Right hindlimb (tissue), 1 donor: ENCODE measurements at places on chromosomes 7 and 10.

GRCh38 chr7:30451539-30452279 lies 26.9 kb downstream of the NOD1 start:
- no peak for DNase-seq

GRCh38 chr7:140322759-140323158 lies 75.6 kb downstream of the SLC37A3 start:
- DNase-seq = no peak

- no peak for DNase-seq
Measured at GRCh38 chr7:101874028-101874427, 56.6 kb downstream of the CUX1 start.

- DNase-seq = no peak
Measured at GRCh38 chr10:12727832-12728215, 273.7 kb downstream of the CCDC3 start.

GRCh38 chr7:55245271-55245723 lies 119.8 kb upstream of the LANCL2 start:
- DNase-seq = no peak

DNA sequence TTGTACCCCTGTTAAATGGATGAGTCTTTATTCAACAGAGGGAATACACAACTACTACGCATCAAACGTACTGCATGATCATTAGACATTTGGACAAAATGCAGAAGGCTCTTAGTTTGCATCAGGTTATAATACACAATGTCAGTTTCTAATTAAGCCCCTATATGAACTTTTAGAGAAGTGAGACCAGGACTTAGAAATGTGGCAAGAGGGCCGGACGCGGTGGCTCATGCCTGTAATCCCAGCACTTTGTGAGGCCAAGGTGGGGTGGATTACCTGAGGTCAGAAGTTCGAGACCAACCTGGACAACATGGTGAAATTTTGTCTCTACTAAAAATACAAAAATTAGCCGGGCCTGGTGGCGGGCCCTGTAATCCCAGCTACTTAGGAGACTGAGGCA lies 76.3 kb upstream of the MGMT start:
- DNase-seq = no peak

- no peak for DNase-seq
Measured at GRCh38 chr10:58575491-58575890, 62.8 kb downstream of the BICC1 start.

DNA sequence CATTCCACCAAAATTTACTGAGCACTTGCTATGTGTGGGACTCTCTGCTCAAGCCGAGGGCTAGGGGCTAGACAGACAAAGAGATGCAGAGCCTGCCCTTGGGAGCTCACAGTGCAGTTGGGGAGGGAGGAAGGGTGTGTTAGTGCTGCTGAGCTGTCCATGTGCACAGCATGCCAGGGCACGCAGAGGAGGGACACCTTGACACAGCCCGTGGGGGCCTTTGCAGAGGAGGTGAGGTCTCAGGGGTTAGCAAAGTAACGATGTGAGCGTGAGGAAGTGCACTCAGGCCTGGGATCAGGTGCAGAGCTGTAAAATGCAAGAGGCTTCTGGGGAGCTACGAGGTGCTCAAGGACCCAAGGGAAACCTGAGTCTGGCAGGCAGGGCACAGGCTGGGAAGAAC lies 16.3 kb downstream of the PRKCQ start:
- DNase-seq = no peak

DNA sequence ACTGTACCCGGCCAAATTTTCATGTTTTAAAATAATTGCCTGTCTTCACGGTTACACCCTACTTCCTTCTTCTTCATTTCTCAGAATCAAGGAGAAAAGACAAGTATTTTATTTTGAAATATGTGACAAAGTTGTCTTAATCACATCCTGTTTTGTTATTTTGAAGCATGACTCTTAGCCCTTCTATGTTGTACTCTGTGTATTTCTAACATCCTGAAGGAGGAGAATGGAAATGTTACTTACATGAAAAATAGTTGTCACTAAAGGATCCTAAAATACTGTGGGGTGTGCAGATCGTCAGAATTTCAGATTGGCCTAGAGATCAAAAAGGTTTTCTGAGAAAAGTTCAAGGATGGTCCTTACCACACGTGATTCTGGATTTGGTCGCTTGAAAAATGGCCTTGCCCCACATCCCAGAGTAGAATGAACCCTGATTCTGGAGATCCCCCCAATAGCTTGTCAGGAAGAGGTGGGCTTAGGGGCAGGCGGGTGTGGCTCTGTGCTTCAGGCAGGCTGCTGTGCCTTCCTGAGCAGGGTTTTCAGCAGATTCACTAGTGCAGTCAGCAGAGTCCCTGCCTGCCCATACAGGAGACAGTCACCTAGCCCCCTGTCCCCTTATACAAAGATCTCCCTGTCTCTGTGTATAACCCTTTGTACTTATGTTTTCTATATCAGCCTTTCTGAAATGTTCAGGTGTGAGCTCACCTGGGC lies 8.6 kb downstream of the UPP1 start:
- DNase-seq = no peak

DNA sequence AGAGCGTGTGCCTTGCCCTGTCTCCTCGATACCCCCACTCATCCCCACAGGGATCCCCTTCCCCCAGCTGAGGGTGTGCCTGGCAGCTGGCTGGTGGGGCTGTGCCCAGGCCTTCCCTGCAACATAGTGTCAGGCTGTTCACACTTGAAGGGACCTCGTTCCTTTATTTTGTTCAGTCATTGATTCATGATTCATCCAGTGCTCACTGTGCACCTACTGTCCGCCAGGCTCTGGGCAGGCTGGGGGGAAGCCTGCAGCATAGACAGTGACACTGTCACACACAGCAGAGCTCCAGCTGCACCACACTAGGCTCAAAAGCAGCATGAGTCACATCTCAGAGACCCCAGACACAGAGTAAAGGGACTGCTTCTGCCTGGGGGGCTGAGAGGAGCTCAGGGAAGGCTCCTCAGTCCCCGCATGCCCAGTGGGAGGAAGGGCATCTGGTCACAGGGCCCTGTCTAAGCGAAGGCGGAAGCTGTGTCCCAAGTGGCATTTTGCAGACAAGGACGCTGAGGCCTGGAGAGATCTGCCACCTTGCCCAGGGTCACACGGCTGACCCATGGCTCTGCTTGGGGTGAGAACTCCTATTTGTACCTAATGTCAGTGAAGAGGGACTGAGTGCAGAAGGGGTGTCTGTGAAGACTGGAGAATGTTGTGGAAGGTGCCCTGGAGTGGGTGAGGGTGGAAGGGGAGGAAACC lies 27.9 kb downstream of the CDH23 start:
- DNase-seq = no peak

- DNase-seq = no peak
Measured at GRCh38 chr10:27600930-27601329, 96.8 kb downstream of the RAB18 start.

DNA sequence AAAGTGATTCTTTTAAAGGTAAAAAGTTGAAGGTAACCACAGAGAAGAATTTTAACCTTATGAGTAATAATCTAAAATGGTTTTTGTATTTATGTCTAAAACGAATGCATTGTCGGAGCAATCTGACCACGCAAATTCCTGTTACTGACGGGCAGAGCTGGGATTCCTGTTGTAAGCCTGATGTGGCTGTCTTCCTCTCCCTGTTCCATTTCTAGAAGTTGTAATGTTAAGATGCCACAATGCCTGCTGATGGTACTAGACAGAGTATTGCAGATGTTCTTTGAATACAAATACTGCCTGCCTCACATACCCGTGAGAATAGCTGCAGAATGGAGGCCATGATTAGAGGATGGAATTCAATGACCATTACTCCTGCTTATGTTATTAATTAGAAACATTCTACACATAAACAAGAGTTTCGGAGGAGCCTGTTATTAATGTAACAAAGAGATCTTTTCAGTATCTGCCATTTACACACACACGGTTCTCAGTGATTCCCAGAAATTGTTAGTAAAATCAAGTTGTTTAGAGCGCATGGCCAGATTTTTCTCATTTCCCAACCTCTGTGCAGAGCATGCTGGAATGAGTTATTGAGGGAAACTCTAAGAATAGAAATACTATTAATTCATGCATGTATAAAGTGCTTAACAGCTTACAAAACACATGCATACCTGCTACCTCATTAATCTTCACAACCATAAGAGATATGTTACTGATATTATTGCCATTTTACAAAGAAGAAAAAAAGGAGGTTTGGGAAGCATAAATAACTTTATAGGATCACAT lies 196.8 kb downstream of the PTN start:
- DNase-seq = no peak

DNA sequence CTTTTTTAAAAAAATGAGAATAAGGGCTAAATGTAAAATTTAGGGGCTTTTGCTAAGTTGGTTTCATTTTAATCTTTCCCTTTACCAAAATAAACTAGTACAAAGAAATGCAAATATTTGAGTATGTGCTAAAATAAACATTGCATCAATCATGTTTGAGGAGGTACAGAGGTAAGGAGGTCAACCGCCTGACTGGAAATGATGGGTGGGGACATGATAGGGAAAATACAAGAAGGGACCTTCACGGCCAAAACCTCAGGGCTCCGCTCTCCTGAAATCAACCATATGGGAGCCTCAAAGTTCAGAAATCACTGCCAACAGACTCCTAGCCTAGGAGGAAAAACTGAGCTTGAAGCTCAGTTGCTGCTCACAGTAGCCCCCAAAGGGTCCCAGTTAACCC lies 207.6 kb downstream of the AHR start:
- no peak for DNase-seq

- no peak for DNase-seq
Measured at GRCh38 chr7:42192066-42192465, 44.9 kb downstream of the GLI3 start.

- no peak for DNase-seq
Measured at GRCh38 chr7:109092268-109092667, 522.6 kb downstream of the DNAJB9 start.

GRCh38 chr7:128104108-128104742 lies 73.0 kb upstream of the LRRC4 start:
- peak; percentile 54 for DNase-seq

DNA sequence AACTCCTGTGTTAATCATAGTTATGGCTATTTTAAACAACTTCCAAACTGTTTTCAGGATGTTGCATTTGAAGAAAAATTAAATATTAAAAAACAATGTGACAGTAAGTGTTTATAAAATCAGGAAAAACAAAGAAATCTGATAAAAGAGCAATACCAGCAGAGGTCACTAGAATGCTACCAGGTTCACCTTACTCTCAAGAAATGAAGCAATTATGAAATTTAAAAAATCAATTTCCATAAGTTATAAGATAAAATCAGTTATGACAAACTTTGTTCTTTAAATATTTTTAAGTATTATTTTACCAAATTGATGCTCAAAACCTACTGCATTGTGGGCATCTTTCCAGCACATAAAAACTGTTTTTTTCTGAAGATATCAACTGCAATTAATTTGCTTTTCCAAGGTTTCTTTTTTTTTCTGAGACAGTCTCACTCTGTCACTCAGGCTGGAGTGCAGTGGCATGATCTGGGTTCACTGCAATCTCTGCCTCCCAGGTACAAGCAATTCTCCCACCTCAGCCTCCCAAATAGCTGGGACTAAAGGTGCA lies 50.7 kb upstream of the RHEB start:
- no peak for DNase-seq

DNA sequence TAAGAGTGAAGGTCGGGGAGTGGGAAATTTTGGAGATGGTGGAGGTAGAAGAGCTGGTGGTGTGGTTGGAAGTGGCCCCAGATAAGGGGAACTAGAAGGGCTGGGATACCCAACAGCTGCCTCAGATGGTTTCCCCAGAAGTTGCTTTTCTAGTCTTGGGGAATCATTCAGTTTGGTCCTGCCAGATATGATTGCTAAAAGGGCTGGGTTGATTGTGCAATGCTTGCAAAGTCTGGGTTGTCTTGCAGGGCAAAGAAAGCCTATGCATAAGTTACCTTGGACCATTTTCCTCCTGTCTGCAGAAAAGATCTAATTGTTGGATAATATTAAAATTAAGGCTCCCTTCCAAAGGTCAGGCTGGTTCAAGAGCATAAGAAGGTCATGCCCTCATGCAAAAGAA lies 213.8 kb upstream of the ZNF804B start:
- no peak for DNase-seq

DNA sequence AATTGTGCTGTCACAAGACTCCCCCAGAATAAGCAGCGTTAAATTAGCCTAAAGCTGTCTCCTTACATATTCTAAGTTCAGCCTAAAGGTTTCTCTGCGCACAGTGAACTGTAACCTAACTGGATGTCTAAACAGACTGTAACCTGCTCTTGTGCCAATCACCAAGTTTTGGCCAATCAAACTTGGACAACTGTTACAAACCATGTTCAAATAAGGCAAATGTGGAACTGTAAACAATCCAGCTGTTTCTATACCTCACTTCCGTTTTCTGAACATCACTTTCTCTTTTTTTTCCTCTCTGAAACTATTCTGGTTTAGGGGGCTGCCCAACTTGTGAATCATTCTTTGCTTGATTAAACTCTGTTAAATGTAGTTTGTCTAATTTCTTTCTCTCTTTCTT lies 252.2 kb upstream of the HABP2 start:
- DNase-seq = no peak

GRCh38 chr7:11319491-11320274 lies 346.0 kb downstream of the PHF14 start:
- DNase-seq = no peak

- no peak for DNase-seq
Measured at GRCh38 chr10:3741688-3742461, 43.1 kb downstream of the KLF6 start.

- no peak for DNase-seq
Measured at GRCh38 chr7:122433765-122434164, 129.2 kb upstream of the FEZF1 start.

DNA sequence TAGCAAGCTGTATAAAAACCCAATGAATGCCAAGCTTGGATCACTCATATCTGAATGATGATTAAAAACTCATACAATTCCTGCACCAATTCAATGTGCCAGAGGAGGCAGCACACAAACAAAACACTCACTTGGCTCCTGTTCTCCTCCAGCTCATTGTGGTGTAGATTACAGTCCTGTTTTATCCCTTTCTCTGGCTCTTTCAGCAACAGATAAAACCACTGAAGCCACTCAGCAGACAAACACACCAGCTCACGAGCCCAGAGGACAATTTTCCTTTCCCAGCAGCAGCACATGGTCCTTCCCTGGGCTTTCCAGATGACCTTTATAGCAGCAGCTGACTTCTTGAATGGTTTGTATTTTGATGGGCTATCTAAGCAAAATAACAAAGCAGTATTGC lies 107.3 kb upstream of the STARD3NL start:
- peak; percentile 15 for DNase-seq

GRCh38 chr7:54940748-54941147 lies 78.1 kb upstream of the EGFR start:
- no peak for DNase-seq

DNA sequence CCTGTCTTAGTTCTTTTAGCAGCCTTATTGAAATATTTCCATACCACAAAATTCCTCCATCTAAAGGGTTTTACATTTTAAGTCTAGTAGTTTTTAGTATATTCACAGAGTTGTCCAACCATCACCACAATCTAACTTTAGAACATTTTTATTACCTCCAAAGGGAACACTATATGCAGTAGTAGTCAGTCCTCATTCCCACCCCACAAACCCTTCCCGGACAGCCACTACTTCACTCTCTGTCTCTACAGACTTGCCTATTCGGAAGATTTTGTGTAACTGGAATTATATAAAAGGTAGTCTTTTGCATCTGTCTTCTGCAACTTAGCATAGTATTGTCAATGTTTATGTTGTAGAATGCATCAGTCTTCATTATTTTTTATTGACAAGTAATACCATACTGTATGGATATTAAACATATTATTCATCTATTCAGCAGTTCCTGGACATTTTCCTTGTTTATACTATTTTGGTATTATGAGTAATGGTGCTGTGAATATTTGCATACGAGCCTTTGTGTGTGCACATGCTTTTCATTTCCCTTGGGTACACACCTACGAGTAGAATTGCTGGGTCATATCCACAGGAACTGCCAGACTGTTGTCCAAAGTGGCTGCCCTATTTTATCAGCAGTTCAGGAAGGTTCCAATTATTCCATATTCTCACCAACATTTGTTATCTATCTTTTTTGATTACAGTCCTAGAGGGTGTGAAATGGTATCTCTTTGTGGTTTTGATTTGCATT lies 60.9 kb upstream of the LANCL2 start:
- no peak for DNase-seq
